NCI-H1694 treated with DMSO at 0.1 percent for 48 hours (cell line): ENCODE measurements at places on chromosomes 6 and 20.

DNA sequence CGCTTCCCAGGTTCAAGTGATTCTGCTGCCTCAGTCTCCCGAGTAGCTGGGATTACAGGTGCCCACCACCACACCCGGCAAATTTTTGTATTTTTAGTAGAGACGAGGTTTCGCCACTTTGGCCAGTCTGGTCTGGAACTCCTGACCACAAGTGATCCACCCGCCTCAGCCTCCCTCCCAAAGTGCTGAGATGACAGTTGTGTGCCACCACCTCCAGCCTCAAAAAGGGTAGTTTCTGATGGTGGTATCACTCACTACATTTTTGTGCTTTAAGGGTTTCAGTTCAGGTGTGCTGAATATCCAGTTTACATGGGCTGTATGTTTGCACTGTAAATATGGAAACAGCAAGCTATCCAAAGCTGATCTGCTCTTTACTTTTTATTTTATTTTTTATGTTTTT lies 12.1 kb upstream of the ADGRG6 start:
- no peak for DNase-seq

GRCh38 chr6:149153693-149154092 lies 163.8 kb upstream of the TAB2 start:
- no peak for DNase-seq

DNA sequence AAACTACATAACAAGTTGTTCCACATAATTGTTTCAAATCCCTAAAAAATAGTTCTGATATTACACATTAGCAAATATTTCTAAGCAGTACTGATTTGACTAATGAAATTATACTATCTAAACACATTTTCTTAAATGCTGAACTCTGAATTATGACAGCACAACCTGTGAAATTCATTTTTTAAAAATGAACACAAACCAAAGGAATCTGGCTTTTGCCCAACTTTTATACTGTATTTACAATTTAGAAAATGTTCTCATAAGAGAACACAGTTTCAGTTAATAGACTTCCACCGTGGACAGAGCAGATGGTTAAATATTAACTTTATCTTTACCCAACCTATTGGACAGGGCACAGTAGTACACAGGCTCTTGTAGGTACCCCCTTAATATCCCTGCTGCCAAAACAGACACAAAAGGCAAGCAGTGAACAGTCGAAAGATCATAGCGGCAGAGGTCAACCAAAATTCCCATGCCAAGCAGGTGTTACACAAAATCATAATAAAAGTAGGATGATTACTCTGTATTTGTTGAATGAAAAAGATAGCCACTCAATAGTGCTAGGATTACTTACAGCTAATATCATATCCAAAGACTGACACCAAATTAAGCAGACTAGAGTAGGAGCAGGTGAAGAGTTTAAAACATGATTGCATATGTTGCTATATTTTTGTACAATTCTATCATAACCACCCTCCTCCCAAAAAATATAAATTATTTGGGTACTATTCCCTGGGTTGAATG lies 122.5 kb downstream of the RNGTT start:
- DNase-seq: no peak

DNA sequence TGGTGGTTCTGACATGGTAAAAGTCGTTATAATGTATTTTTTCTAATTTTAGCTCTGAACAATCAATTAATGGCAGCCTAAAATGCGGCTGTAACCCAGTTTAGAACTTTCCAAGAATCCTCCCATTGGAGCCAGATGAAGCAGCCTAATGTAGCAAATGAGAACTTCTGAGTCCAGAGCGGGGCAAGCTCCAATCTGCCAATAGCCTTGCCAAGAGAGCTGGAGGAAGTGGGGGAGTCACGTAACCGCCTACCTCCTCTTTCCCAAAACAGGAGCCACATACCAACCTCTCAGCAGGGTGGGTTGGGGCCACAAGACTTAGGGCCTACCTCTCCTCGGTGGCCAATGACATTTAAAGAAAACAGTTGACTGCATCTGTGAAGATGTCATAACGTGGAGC lies 230.6 kb downstream of the SOD2 start:
- no peak for DNase-seq

DNA sequence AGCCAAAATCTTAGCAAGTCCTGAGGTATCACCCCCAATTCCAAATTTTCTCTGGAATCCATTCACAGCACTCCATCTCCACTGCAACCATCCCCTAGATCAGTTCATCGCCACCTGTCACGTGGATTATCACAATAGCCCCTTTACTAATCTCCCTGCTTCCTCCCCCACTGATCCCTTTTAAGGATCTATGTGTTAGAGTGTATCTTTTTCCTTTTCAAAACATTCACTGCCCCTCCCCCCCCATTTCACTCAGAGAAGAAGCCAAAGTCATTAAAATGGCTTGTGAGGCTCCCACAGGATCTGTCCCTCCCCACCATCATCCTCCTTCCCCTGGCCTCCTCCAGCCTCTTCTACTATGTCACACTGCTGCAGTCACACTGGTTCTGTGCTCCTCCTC lies 18.4 kb upstream of the SPAG4 start:
- no peak for DNase-seq

DNA sequence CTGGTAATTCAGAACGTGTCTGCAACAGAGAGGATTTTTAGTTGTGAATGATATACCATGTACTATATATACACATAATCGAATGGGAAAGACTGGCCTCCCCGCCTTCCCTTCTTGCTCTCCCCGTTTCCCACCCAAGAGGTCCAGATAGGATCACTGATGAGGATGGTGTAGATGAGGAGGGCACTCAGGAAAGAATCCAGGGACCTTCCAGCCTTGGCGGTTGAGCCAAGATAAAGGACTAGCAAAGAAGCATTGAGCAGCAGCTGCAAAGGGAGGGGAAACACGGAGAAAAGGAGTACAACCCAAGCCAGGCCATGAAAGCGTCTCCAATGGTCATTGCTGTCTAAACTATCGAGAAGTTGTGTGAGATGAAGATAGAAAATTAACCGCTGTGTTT lies 84.0 kb upstream of the EXOC2 start:
- no peak for DNase-seq
